Vein endothelial cell (primary cell): ENCODE measurements at places on chromosomes 13 and 19. TPM values are rescaled to one million over a fixed set of nuclear protein-coding genes. Genes with fewer than 3 reads are reported as not detected.

Gene KLK14
- not detected in 2 replicates for total RNA-seq

Gene RCBTB2
- 11.3 and 14.4 TPM in 2 replicates for total RNA-seq

Gene RNF225
- total RNA-seq, result 0.33 and 0.67 TPM in 2 replicates

Gene C19orf44
- 3.8 and 4.9 TPM in 2 replicates for total RNA-seq

Gene LAIR2
- total RNA-seq, result not detected in 2 replicates

Gene LMTK3
- total RNA-seq, result under 0.01 and 0.10 TPM in 2 replicates

Gene ZNF611
- total RNA-seq, result 11.8 TPM in 2 replicates

Gene ZNF177
- 0.98 and 1.3 TPM in 2 replicates for total RNA-seq

Gene NLRP4
- not detected in 2 replicates for total RNA-seq

Gene CDX2
- total RNA-seq, result not detected in 2 replicates

Gene SLITRK6
- not detected in 2 replicates for total RNA-seq
